ENCODE measurements at places on chromosomes 3 and 15.
A peak's percentile ranks its signal among the peaks of the same experiment; 100 is the strongest.

- peak; percentile 80 for DNase-seq
These were observed 51.5 kb downstream of the TGFBR2 start for GRCh38 chr3:30657914-30658313.

DNA sequence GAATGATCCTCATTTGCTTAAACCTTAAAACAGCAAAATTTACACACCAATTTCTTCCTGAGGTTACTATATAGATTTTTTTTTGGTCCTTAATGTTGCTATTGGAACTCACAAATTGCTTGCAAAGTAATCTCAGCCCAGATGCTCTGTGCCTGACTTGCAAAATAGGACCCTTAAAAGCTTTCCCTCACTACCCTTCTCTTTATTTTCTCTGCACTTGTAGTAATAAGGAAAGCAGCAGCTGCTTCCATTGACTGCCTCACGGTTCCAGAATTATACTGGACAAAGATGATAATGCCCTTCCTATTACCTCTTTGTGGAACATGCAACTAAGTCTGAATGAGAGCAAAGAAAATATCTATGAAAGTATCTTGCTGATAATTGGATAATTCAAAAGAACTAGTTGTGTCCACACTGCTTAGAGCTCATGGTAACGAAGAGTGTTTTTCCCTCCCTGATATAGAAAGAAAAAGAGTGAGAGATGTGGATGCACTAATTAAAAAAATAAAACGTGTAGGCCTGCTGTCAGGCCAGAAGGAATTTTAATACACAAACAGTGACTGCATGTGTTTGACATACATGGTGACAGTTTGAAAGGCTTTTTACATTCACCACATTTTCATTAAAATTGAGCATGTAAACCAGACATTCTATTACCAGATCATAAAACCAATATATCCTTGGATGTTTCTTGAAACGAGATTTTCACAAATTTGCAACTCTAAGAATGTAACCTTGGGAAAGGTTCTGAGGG, 783.1 kb downstream of the GBE1 start:
- DNase-seq, result no peak

- DNase-seq, result no peak
These were observed 266.8 kb upstream of the NECTIN3 start for GRCh38 chr3:110804856-110805255.

GRCh38 chr15:34782901-34783300, 12.4 kb downstream of the ACTC1 start:
- no peak for DNase-seq

DNA sequence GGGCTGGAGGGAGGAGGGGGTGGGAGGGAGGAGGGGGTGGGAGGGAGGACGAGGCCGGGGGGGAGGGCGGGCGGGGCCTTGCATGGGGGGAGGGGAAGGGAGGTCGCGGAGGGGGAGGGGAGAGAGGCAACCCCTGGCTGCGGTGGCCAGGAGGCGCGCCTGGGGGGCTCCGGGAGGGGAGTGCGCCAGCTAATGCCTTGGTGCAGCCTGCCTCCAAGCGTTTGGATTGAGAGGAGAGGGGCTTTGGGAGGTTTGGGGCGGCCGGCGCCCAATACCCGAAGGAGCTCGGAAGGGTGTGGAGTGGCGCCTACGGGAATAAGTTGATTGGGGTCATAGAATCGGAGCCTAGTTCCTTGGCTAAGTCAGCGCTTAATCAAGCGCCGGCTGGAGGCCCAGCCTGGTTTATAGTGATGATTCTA, 557 bp downstream of the TFG start:
- DNase-seq, result peak; percentile 11

Measured in naive thymus-derived CD8-positive, alpha-beta T cell (primary cell).